ENCODE measurements at places on chromosomes 4 and X. TPM values are rescaled to one million over a fixed set of nuclear protein-coding genes. Genes with fewer than 3 reads are reported as not detected.

Gene HSD17B13
- polyA plus RNA-seq: 0.15 TPM

Gene CACNA1F
- polyA plus RNA-seq: 0.03 TPM

Gene PNMA5
- polyA plus RNA-seq: not detected

Gene EXOC1L
- polyA plus RNA-seq: not detected

Gene CXCL6
- polyA plus RNA-seq: not detected

Gene CXCL8
- 1.8 TPM for polyA plus RNA-seq

Gene PPID
- polyA plus RNA-seq: 15.4 TPM

Gene TMEM271
- polyA plus RNA-seq: not detected

Gene FGF2
- 0.01 TPM for polyA plus RNA-seq

Gene AFM
- polyA plus RNA-seq: 0.13 TPM

Gene POU3F4
- not detected for polyA plus RNA-seq

Gene RHOXF1
- polyA plus RNA-seq: not detected

Gene ATP1B4
- not detected for polyA plus RNA-seq

Gene FGFR3
- polyA plus RNA-seq: 159 TPM

Gene PAGE2B
- polyA plus RNA-seq: 0.37 TPM

Gene ADGRG2
- not detected for polyA plus RNA-seq

Gene KLHL5
- polyA plus RNA-seq: 32.6 TPM

Gene STPG2
- not detected for polyA plus RNA-seq

Gene CSN2
- 0.15 TPM for polyA plus RNA-seq

Gene MAGEB18
- not detected for polyA plus RNA-seq

Gene RRH
- 0.17 TPM for polyA plus RNA-seq

Gene LPAR4
- polyA plus RNA-seq: not detected

Gene PAGE2
- not detected for polyA plus RNA-seq

Gene VCX2
- not detected for polyA plus RNA-seq

Gene LGI2
- not detected for polyA plus RNA-seq

Gene PNCK
- polyA plus RNA-seq: 33.1 TPM

Gene TEX11
- polyA plus RNA-seq: not detected

Gene MAGEA2B
- polyA plus RNA-seq: not detected

Gene LNX1
- 0.49 TPM for polyA plus RNA-seq

Gene AREG
- 7.1 TPM for polyA plus RNA-seq

Gene NHS
- polyA plus RNA-seq: not detected

Gene BST1
- polyA plus RNA-seq: 0.09 TPM

Gene SPON2
- 80.8 TPM for polyA plus RNA-seq

Gene HTR2C
- polyA plus RNA-seq: 0.01 TPM

Gene CXCL3
- polyA plus RNA-seq: not detected

Gene UGT2B11
- 1.4 TPM for polyA plus RNA-seq

Gene FAT1
- polyA plus RNA-seq: 193 TPM

Gene NEIL3
- polyA plus RNA-seq: 3.5 TPM

Gene CTSO
- polyA plus RNA-seq: 0.17 TPM

Gene TACR3
- polyA plus RNA-seq: not detected

Gene GSPT2
- not detected for polyA plus RNA-seq

Gene AP1S2
- polyA plus RNA-seq: 7.1 TPM
